Astrocyte of the cerebellum (primary cell): ENCODE measurements at places on chromosomes 7 and 10.

DNA sequence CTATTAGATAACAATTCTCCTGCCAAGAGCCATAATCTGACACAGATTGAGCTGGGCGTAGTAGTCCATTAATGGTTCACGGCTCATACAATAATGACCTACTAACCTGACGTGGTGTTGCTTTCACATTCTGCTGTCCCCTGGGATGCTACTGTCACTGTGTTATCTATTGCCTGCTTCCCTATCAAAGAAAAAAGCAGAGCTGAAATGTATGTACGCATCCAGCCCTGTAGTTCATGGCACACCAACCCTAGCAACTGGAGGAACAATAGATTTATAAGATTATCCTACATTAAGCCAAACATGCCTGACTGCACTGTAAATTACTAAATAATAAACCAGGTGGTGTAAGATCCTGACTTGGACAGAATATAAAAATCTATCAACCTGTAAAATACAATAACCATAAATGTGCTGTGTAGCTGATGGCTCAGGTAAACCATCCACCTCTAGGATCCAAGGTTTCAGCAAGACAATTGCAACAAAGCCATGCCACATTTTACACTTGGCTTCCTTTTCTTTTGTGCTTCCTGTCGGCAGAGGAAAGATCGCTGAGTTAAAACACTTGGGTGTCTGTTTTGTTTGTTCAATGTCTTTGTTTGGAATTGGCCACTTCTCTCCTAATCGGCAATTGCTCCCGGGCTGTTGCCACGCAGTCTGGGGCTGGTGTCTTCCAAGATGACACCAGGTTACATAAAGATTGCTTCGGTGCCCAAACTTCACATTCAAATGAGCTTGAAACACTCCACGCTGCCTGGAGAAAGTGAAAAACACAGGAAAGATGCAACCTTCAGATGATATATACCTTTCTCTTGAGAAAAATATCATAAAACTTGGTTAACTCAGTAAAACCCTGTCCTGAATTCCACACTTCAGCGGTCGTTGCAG lies 143.9 kb upstream of the MGMT start:
- DNase-seq: no peak

DNA sequence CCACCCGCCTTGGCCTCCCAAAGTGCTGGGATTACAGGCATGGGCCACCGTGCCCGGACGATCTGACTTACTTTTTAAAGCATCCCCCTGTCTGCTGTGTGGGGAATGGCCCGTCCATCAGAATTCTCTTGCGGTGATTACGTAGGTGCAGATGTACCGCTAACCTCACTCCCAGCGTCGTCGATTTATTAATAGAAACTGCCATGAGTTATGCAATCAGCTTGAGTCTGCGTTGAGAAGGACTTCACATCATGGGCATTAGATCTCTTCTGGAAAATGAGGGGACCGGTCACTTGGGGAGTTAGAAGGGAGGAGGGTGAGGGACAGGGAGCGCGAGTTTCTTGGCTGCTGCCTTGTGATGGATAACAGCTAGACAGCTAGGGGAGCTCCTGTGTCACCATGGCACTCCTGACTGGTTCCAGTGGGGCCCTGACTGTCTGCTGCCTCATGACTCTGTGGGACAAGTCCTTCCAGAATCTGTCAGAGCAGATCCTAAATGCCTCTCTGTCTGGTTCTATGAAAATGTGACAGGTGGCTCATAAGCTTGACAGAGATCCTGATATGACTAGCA lies 35.2 kb downstream of the POR start:
- no peak for DNase-seq

- DNase-seq: peak; percentile 36
These were observed 686 bp downstream of the ABI1 start for GRCh38 chr10:26860102-26860442.

DNA sequence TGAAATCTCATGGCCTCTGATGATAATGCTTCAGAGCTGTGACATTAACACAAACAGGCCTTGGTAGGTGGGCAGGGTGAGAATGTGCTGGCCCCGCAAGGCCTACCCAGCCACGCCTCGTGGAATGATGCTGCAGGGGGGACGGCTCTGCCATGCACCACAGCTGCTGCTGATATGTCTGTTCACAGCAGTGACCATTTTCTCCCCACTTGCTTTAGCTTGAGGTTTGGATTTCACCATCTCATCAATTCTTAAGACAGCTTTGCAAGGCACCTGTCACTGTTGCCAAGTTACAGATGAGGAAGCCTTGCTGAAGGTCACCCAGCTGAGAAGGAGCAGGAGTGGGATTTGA lies 128.3 kb downstream of the PTPN20 start:
- no peak for DNase-seq

DNA sequence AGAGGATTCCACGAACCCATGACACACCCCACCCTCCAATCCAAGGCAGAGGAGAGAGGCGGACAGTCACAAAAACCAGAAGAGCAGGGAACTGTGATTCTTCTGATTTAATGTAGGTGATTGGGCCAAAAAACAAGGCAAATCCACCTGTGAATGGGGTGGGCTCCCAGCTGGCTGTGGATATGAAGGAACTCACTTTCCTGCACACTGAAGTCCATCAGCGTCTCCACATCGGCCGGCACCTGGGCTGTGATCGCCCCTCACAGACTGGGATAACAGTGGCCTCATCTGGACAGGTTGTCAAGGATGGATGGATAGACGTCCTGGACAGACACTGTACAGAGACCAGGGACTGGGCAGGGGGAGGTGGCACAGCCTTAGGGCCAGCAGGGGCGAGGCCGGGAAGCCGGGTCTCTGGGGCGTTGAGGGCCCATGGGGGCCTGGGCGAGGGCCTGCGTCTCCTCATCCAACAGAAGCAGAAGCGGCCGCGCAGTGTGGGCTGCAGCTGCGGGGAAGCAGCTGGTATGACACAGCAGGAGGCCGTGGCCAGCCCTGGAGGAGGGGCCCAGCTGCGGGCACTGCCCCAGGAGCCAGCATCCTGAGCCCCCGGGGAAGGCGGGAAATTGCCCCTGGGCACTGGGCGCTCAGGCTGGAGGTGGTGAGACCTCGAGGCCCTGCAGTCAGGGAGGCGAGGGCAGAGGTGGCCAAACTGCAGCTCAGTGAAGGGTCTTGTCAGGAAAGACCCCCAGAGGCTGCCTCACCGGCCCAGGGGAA lies 54.2 kb downstream of the DIP2C start:
- no peak for DNase-seq

GRCh38 chr10:48246501-48246900 lies 28.0 kb downstream of the FRMPD2 start:
- DNase-seq: no peak

- DNase-seq: peak; percentile 59
These were observed 54.1 kb upstream of the CYP26C1 start for GRCh38 chr10:93006435-93007039.
